Activated CD4-positive, alpha-beta T cell treated with anti-CD3 and anti-CD28 coated beads, Interleukin-2, amount 50 U/mL, for 48 hours (primary cell): ENCODE measurements at places on chromosomes 12 and 14.

- DNase-seq = no peak
These were observed 99.4 kb downstream of the CRADD start for GRCh38 chr12:93776581-93777018.

DNA sequence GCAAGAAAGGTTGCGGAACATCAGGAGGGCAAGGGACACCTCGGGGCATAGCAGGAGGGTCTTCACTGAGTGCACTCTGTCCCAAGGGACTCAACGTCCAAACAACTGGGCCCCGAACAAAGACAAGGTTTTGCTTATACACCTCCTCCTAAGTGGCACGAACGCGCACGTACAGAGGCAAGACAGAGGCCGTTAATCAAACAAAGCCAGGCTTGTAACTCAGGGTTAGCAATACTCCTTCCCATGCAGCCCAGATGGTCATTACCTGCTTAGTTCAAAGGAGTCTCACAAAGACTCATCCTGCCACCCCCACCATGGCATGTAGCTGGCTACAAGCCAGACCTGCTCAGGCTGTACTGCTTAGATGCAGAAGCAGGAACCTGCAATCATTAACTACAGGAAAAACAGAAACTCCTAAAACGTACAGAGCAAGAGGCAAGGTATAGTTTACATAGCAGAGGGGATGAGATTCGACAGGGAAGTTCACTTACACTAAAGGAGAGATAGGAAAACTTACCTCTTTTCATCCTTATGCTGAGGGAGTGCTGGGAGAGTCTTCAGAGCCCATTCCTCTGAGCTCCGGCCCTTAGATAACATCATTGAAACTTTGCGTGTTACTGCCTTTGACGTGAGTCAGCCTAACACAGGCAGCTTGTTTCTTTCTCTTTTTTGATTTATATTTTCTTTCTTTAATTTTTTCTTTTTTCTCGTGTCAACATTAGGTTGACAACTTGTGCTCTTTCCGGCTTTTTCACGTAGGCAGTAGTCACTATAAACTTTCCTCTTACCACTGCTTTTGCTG lies 1319.1 kb downstream of the TMEM121 start:
- peak; percentile 59 for DNase-seq

- no peak for DNase-seq
These were observed 50.6 kb downstream of the RFX4 start for GRCh38 chr12:106633451-106633823.

GRCh38 chr14:100155049-100155621 lies 4.3 kb downstream of the DEGS2 start:
- DNase-seq = peak; percentile 57

DNA sequence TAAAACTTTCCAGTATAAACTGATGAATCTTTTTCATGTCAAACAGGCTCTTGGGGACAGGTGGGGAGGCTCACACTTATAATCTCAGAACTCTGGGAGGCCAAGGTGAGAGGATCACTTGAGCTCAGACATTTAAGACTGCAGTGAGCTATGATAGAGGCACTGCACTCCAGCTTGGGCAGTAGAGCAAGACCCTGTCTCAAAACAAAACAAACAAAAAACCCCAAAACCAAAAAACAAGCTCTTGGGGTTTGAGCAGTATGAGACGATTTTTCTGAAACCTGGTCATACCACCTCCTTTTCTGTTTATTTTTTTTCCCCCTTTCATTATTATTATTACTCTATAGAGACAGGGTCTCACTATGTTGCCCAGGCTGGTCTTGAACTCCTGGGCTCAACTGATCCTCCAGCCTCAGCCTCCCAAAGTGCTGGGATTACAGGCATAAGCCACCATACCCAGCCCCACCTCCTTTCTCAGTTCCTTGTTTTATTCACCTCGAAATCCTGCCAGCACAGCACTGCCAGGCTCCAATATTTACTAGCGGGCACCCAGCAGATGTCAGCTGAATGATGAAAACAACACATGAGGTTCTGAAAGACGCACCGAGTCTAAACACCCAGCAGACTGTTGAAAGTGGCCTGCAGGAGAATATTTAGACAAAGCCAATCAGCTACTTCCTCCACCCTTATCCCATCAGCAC lies 19.5 kb upstream of the CDK17 start:
- no peak for DNase-seq

DNA sequence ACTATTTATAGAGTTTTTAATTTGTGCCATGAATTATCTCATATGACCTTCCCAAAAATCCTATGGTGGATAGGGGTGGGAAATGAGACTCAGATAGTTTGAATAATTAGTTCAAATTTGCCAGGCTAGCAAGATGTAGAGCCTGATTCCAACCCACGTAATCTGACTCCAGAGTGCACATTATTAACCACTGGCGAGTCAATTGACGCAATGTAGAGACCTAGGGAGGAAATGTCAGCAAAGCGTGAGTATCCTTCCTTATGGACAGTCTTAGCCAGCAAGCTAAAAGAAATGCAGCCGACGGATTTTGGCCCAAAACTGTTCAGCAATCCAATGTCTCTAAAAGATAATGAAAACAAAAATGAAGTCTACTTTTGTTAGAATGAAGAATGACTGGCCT lies 193.3 kb upstream of the KRR1 start:
- no peak for DNase-seq

DNA sequence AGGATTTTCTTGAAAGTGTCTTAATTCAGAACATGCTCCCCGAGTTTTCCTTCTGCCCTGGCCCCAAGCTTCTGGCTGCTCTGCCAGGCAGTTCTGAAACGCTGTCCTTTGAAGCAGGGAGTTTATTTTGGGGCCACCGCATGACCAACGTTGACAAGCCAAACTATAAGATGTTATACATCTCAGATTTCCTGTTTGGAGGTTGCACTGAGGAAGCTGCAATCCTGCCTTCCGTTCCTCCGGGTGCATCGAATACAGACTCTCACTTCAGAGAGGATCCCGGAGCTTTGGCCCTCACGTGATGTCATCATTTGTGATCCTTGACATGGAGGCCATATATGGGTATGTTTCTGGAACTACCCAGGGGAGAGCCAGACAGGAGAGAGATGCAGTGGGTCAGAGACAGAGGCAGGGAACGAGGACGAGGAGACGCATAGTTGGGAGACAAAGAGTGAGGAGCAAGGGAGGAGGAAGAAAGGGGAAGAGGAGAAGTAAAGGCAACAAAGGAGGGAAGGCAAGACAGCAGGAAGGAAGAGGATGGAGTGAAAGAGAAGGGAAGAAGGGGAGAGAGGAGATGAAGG lies at the start of gene ASB2:
ASB2 (minus strand) TSS at position 94 of the 581 bp plus-strand sequence. CDS start 12,031 bp downstream, outside the sequence.
- peak; percentile 59 for DNase-seq

- DNase-seq = no peak
These were observed 837.2 kb upstream of the FBXO33 start for GRCh38 chr14:40269436-40269835.

DNA sequence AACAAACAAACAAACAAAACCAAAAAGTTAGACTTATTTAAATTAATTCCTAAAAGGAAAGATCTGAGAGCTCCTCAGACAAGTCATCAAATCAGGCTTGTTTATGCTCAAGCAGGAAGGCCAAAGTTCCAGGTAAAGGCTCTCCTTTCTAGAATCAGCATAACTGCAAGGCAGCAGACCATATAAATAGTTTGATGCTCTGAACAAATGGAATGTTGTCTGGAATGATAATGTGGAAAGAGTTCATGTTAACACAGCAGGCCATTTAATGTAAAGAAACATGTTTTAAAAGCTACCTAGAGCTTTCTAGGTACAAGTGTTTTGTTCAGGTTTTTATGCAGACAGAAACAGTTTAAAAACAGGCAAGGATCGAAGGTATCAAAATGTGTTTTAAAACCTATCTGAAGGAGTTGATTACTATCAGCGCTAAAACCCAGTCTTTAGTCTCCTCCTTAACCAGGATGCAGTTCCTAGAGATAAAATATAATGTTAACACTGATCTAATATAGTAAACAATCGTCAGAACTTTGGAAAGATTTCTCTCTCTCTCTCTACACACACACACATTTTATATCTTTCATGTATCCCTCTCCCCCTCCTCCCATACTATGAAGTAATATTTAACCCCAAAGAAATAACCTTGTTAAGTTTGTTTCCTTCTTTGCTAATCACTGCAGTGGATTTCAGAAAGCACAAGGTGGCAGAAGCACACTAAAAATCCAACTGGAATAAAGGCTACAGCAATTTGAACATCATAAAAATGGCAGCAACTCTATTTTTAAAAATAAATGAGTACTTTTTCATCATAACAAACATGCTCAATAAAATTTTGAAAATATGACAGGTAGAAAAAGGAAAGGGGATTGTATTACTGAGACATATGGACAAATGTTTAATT lies 135.5 kb downstream of the PAWR start:
- DNase-seq = no peak

GRCh38 chr14:100564512-100564911 lies 22.7 kb downstream of the BEGAIN start:
- DNase-seq = no peak

DNA sequence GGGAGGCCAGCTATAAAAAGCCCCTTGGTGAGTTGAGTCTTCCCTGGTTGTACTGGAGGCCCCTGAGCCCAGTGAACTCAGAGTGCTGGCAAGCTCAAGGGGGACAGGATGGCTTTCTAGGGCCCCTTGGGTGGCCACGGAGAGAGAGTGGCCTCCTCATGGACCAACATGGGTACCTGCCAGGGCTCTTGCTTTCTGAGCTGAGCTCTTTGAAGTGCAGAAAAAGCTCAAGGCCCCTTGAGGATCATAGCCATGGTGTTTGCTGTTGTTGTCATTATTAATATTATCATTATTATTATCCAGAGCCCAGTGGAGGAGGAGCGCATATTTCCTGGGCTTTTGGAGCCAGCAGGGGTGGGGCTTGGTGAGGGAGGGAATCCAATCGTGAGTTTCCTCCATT lies 6.7 kb downstream of the RNFT2 start:
- no peak for DNase-seq

DNA sequence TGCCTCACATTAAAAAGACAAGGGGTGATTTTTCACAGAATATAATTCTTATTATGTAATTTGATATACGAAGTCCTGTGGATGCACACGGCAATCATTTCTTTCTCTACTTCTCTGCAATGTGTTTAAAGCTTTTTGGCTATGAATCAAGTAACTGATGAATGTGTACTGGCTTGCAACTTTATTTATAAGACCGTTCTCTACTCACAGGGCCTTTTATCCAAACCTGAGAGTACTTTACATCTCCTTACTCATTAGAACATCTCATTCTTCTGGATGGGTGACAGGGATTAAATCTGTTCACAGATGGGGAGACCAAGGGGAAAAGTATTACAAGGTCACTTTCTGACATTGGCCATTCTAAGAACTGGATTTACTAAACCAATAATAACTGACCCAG lies 215.8 kb upstream of the DIO2 start:
- no peak for DNase-seq

DNA sequence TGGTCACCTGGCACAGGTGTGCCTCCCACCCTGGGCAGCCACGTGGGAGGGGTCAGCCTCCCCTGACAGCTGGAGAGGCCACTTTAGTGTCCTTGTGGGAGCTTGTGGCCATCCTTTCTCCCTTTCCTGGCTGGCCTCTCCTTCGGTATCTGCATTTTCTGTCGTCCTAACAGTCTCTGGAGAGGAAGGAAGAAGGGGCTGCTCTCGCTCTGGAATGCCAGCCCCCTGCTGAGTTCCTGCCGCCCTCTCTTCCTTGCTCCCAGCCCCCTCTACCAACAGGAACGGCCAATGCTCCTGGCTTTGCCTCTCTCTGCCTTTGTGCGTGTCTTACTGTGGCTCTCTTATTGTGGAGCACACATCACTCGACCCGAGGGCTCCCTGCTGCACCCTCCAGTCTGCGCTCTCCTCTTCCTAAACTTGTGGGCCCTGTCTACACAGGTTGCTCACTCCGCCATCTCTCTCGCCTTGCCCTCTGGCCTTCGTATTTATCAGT lies 70.8 kb downstream of the FBXL14 start:
- no peak for DNase-seq

- no peak for DNase-seq
These were observed 193.8 kb downstream of the SYT1 start for GRCh38 chr12:79058342-79058741.

GRCh38 chr14:70832561-70833305 lies 23.4 kb upstream of the MAP3K9 start:
- no peak for DNase-seq

DNA sequence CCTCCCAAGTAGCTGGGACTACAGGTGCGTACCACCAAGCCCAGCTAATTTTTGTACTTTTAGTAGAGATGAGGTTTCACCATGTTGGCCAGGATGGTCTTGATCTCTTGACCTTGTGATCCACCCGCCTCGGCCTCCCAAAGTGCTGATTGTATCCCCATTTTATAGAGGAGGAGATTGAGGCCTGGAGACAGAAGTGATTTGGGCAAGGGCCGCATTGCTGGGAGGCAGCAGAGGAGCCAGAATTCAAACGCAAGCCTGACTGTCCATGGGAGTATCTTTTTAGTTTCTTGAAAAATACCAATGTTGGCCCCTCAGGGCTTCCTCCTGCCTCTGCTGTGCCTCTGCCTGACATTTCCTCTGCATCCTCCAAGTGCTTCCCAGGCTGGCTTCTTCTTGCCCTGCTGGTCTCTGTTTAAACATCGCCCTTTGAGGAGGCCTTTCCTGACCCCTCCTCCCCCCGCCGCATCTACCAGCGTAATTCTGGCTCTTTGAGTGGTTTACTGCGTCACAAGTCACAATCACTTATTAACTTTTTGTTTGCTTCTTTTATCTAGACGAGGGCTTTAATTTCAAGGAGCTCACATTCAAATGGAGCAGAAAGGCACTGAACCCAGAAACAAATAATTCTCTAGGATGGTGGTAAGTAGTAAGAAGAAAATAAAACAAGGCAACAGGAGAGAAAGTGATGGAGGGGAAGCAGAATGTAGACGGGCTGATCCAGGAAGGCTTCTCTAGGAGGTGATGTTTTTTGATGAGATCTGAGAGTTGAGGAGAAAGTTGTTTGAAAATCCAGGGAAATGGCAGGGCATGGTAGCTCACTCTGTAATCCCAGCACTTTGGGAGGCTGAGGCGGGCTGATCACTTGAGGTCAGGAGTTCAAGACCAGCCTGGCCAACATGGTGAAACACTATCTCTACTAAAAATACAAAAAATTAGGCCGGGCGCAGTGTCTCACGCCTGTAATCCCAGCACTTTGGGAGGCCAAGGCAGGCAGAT lies 91.0 kb upstream of the MED13L start:
- DNase-seq = no peak

DNA sequence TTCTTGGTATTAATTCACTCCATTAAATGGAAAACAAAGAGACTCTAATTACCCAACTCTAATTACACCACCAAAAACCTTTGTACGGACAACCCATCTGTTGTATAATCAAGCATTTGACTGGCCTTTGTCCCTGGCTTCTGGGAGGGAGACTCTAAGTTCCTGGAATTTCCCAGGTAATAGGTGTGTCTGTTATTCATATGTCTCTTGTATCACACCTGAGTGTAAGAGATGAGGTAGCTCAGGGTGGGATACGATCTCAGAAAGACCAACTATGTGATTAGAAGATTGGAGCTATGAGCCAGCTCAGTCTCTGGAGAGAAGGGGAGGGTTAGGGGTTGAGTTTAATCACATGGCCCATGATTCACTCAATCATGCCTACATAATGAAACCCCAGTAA lies 94.7 kb upstream of the PLXNC1 start:
- DNase-seq = no peak

DNA sequence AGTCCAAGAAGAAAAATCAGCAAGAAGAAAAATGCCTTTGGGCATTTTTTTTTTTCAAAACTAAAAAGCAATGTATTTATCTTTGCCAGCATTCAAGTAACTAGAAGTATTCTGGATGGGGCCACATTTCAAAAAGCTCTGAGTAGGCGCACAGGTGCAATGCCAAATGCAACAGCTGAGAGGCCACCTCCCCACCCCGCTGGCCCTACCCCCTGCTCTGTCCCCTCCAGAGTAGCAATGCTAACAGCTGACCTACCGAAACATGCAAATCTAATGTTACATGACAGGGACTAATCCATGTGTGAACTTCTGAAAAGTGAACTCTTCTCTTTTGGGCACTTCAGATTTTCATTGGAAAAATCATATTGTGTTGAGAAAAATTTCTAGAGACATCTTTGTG lies 153.7 kb upstream of the SLC38A2 start:
- no peak for DNase-seq

GRCh38 chr14:65040666-65041433 lies 54.2 kb downstream of the FNTB start:
- DNase-seq = no peak
